HFFc6 (cell line): ENCODE measurements at places on chromosomes 5 and 9.

DNA sequence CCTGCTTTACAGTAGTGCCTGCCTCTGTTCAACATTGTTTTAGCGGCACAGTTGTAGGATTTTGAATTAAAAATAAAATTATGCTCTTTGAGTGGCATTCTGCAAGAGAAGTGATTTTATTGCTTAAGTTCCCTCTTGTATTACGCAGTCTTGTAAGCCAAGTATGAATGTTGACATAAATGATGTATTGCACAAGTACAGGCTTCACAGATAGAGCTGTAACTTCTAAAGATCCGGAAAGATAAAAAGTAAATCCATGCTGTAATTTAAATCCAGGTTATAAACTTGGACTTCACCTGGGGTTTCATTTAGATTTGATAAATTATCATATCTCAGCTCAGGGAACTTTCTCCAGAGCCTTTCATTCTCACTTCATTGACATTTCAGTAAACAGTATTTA, 1114.7 kb downstream of the PTPRD start:
- no peak for DNase-seq

GRCh38 chr9:74755355-74755754, 132.4 kb downstream of the TRPM6 start:
- no peak for DNase-seq

- DNase-seq: no peak
These were observed 168.6 kb downstream of the EFNA5 start for GRCh38 chr5:107501965-107502675.

- DNase-seq: peak; percentile 20
These were observed 56.2 kb downstream of the CNTLN start for GRCh38 chr9:17191082-17191481.

- no peak for DNase-seq
These were observed 4.4 kb downstream of the GDNF start for GRCh38 chr5:37835380-37835973.

GRCh38 chr9:3719286-3719685, 193.5 kb upstream of the RFX3 start:
- DNase-seq: no peak

- DNase-seq: no peak
These were observed 42.1 kb upstream of the TAF11L2 start for GRCh38 chr5:17455942-17456341.

DNA sequence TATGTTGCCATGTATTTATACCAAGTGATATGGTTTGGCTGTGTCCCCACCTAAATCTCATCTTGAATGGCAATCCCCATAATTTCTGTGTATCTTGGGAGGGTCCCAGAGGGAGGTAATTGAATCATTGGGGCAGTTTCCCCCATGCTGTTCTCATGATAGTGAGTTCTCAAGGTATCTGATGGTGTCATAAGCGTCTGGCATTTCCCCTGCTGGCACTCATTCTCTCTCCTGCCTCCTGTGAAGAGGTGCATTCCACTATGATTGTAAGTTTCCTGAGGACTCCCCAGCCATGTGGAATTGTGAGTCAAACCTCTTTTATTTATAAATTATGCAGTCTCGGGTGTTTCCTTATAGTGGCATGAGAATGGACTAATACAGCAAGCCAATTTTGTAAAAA, 140.8 kb upstream of the ADAMTSL1 start:
- no peak for DNase-seq

- DNase-seq: peak; percentile 9
These were observed 132.3 kb upstream of the ELL2 start for GRCh38 chr5:96093890-96094381.

DNA sequence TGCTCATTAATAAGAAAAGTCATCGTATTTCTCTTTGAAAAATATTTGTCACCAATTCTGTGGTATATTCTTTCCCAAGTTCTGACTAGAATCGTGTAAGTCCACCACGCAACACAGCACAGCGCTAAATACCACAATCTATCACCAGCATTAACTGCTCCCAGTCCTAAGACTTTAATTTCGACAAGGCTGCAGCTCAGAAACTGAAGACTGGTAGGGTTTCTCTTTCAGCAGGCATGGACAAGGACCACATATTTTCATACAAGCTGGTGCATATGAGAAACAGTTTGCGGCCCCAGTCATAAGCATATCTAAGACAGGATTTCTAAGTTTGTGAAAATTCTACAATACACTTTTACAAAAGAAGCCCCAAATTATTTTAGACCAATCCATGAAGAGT, 24.1 kb downstream of the BNC2 start:
- no peak for DNase-seq

DNA sequence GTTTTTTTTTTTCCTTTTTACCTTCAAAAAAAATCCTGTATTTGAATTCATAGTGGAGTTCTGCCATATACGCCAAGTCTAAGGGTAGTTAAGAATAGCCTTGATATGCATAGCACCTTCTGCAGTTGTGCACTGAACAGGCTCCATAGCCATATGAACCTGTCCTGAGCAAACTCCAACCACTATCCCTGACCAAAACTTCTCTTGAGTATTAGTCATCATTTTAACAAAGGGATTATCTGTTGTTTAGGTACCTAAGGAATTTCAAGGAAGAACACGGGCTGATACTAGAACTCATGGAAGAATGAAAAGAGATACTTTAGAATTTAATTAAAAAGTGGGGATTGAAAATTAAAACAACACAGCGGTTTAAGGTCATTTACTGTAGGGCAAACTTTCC, 1.9 kb upstream of the FBXO38 start:
- DNase-seq: no peak

DNA sequence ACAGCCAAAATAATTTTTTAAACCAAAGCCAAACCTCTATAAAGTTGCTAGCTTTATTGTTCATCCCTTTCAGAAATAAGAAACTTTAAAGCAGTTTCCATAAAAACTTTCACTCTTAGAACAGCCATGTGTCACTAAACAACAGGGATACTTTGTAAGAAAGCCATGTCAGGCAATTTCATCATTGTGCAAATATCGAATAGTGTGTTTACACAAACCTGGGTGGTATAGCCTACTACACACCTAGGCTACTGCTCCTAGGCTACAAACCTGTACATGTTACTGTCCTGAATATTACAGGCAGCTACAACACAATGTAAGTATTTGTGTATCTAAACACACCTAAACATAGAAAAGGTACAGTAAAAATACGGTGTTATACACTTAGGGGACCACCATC, 59.9 kb downstream of the TLE1 start:
- no peak for DNase-seq

DNA sequence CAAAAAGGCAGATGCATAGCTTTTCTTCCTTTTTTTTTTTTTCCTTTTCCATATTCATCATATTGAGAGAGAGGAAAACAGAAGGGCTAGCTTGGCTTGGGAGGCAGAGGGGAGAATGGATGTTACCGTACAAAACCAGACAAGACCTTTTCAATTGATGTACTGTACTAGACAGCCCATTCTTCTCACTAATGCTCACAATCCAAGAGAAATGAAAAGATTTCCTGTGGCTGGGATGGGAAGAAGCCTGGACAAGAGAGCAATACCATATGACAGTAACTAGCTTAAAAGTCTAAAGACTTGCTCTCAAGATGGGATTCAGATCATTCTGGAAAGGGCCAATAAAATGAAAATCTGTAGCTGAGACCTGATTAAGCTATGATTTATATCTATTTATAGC, 3.4 kb downstream of the CEMIP2 start:
- DNase-seq: no peak

DNA sequence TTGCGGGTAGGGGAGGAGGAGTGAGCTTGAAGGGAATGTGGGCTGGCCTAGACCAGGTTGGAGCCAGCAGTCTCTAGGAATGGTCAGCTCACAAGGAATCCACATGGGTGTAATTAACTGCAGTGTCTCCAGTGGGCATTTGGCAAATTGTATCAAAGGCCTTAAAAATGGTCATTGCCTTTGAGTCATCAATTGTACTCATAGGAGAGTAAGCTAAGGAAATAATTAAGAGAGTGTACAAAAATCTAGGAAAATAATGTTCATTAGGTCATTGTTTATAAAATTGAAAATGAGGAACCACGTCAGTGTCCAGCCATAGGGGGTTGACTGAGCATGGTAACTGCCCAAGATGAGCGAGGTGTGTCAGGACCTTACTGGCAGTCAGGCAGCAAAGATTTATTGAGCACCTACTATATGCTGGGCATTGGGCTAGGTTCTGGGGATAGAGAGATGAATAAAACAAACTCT, 29.8 kb upstream of the RPL26L1 start:
- peak; percentile 99 for DNase-seq

GRCh38 chr5:78569441-78569840, 79.1 kb downstream of the LHFPL2 start:
- no peak for DNase-seq

GRCh38 chr5:16544607-16545374, 72.0 kb downstream of the RETREG1 start:
- no peak for DNase-seq

DNA sequence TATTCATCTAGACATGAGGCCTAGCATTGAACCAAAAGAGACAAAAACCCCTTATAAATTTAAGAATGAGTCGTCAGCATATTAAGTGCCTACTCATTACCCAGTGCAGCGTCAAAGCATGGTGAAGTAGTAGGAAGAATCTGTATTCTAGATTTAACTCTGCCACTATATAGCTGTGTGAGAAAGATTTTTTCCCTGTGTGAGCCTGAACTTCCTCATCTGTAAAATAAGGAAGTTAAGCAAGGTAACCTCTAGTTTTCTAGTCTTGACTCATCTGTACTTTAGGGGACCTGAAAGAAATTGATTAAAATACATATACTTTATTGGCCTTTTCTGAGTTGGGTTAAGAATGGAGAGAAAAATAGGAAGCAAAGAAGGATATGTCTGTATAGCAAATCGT, 82.1 kb upstream of the RUSC2 start:
- no peak for DNase-seq

DNA sequence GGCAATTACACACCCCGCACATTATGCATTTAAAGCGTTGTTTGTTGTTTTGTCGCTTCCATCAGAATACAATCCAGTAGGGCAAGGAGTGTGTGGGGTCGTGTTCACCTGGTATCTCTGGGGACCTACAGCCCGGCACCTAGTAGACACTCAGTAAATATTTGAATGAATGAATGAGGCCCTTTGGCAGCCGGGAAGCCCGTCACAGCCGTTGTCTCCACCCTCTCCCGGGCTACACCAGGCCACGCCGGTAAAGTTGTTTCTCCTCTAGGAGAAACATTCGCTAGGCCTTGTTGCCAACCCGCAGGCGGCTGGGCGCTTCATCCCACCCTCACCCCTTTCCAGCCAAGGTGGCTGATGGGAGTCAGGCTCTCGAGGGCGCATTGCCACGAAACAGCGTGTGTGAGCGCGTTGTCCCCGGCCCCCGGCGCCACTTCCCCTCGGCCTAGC, 876 bp upstream of the JAK2 start:
- DNase-seq: peak; percentile 47

DNA sequence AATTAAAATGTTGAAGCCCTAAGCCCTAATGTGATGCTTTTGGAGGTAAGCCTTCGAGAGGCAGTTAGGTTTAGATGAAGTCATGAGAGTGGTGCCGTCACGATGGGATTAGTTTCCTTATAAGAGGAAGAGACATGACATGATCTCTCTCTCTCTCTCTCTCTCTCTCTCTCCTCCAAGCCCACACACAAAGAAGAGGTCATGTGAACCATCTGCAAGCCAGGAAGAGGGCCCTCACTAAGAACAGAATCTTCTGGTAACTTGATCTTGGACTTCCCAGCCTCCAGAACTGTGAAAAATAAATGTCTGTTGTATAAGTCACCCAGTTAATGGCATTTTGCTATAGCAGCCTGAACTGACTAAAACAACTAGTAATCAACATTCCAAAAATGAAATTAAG, 175.5 kb downstream of the GNA14 start:
- DNase-seq: no peak

GRCh38 chr9:19208653-19209052, 21.8 kb upstream of the DENND4C start:
- no peak for DNase-seq

DNA sequence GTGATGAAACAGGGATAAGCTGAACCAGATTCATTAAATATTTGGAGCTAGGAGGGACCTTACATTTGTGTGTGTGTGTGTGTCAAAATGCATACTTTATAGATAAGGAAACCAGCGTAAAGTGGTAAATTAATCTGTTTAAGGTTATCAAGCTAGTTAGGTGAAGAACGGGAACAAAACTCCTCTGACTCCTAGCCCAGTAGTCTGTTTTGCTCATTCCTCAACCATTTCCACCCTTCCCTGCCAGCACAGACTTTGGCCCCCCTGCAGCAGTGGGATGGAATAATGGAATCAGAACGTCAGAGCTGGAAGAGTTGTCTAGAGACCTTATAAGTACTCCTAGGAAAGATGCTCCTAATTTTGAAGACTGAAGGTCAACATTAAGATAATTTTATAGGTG, 6.5 kb downstream of the AGXT2 start:
- DNase-seq: no peak

GRCh38 chr5:116885825-116886224, 311.2 kb upstream of the SEMA6A start:
- no peak for DNase-seq

GRCh38 chr9:85522459-85523092, 219.2 kb downstream of the AGTPBP1 start:
- no peak for DNase-seq

DNA sequence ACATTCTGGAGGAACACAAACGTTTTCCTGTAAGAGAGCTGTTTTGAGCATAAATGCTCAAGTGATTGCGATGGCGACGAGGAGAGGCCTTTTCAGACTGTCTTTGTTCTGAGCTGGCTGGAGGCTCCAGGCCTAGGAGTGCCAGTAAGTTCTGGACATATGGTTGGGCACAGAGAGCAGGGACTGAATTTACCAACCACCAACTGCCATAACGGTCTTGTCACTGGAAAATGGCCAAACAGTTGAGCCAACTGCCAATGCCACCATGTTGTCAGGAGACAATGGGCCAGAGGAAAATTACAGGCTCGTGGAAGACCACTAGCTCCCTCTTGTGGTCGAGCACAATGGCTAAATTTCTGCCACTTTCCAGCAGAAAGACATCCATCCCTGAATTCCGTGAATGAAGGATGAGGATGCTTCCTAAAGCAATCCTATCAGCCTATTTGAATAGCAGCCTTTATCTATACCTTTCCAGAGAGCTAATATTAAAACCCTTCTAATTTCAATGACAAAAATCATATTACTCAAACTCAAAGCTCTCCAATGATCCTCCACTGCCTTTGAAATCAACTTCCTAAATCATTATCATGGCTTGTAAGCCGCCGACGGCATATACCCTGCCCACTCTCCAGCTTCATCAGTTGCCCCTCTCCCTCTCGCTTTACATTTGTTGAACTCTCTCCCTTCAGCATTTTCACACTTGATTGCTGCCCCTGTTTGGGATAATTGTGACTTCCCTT, 66.9 kb upstream of the GLIS3 start:
- DNase-seq: peak; percentile 63

- DNase-seq: no peak
These were observed 143.8 kb upstream of the CCDC152 start for GRCh38 chr5:42612750-42613366.

GRCh38 chr9:89461265-89461664, 36.6 kb downstream of the SEMA4D start:
- no peak for DNase-seq

DNA sequence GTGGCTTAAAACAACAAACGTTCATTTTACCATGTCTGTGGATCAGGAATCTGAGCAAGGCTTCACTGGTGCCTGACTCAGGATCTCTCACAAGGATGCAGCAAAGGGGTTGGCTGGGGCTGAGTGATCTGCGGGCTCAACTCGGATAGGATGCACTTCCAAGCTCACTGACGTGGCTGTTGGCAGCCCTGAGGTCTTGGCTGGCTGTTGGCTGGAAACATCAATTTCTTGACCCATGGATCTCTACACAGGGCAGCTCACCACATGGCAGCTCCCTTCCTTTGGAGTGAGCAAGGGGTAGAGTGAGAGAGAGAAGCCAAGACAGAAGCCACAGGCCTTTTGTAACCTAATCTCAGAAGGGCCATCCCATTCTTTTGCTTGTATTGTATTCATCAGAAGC, 202.1 kb downstream of the NXNL2 start:
- DNase-seq: no peak
